Central memory CD8-positive, alpha-beta T cell (primary cell): ENCODE measurements at places on chromosomes 3 and 15.

DNA sequence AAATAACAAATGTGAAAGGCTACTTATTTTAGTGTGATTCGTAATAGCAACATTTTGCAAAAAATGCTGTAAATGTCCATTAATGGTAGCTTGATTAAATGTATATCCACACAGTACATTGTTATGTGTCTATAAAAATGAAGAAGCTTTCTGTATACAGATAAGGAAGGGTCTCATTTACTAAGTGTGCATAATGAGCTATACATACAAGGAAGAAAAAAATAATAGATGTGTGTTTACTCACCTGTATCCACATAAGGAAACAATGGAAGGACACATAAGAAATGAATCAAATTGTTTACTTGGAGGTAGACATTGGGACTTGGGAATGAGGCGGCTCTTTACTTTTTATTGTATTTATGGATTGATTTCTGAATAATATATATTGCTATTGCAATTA lies 34.9 kb downstream of the MED12L start:
- DNase-seq, result no peak
- H3K27ac ChIP-seq, result no peak overlapping the region
- no peaks in the 10 kb centered on the region for H3K4me1 ChIP-seq
- no peak overlapping the region for H3K4me3 ChIP-seq
- H3K36me3 ChIP-seq, result no peaks in the 10 kb centered on the region
- peaks cover 33% of the 10 kb centered on the region for H3K27me3 ChIP-seq

DNA sequence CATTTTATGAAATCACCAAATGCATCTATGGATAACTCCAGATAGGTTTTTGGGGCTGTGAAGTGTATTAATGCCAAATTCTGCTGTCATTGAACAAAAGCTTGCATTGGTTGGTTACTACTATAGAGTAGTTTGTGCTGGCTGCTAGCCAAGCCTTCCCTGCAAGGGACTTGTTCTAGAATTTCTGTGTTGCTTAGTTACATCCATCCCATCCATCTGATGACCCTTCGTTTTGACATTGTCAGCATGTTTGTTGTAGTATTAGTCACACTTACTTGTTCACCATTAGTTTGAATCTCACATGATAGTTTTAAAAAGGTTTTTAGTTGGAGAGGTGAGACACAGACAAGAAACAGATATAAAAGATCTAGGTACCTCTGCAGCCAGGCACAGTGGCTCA lies 7.0 kb upstream of the NIPA2 start:
- no peak for DNase-seq
- H3K4me3 ChIP-seq, result no peak overlapping the region
- H3K27ac ChIP-seq, result no peak overlapping the region
- H3K36me3 ChIP-seq, result peaks cover 7% of the 10 kb centered on the region

- H3K27ac ChIP-seq, result no peak overlapping the region
- H3K4me1 ChIP-seq, result no peaks in the 10 kb centered on the region
- H3K36me3 ChIP-seq, result no peaks in the 10 kb centered on the region
- no peak for DNase-seq
- H3K4me3 ChIP-seq, result no peak overlapping the region
Observed at GRCh38 chr3:42357335-42357734, 53.1 kb downstream of the LYZL4 start.

GRCh38 chr3:170953229-170953628 lies 44.8 kb upstream of the EIF5A2 start:
- DNase-seq, result no peak
- no peaks in the 10 kb centered on the region for H3K36me3 ChIP-seq
- H3K27me3 ChIP-seq, result peaks cover 46% of the 10 kb centered on the region
- H3K4me1 ChIP-seq, result no peaks in the 10 kb centered on the region
- H3K4me3 ChIP-seq, result no peak overlapping the region

GRCh38 chr3:109098079-109098644 lies 19.8 kb downstream of the MORC1 start:
- no peaks in the 10 kb centered on the region for H3K4me1 ChIP-seq
- H3K4me3 ChIP-seq, result no peak overlapping the region
- DNase-seq, result no peak
- no peaks in the 10 kb centered on the region for H3K36me3 ChIP-seq
- H3K27me3 ChIP-seq, result no peaks in the 10 kb centered on the region

DNA sequence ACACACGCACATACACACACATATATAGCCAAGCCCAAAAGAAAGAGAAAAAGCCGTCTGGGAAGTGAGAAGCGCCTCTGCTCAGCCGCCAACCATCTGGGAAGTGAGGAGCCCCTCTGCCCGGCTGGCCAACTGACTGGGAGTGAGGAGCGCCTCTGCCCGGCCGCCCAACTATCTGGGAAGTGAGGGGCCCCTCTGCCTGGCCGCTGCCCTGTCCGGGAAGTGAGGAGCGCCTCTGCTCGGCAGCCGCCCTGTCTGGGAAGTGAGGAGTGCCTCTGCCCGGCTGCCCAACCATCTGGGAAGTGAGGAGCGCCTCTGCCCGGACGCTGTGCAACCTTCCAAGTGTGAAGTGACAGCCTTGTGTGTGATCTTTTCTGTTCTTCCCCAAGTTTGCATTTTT lies 49.2 kb downstream of the FHIT start:
- DNase-seq, result no peak
- no peak overlapping the region for H3K27ac ChIP-seq
- H3K4me1 ChIP-seq, result no peaks in the 10 kb centered on the region
- H3K27me3 ChIP-seq, result no peaks in the 10 kb centered on the region
- no peak overlapping the region for H3K4me3 ChIP-seq

DNA sequence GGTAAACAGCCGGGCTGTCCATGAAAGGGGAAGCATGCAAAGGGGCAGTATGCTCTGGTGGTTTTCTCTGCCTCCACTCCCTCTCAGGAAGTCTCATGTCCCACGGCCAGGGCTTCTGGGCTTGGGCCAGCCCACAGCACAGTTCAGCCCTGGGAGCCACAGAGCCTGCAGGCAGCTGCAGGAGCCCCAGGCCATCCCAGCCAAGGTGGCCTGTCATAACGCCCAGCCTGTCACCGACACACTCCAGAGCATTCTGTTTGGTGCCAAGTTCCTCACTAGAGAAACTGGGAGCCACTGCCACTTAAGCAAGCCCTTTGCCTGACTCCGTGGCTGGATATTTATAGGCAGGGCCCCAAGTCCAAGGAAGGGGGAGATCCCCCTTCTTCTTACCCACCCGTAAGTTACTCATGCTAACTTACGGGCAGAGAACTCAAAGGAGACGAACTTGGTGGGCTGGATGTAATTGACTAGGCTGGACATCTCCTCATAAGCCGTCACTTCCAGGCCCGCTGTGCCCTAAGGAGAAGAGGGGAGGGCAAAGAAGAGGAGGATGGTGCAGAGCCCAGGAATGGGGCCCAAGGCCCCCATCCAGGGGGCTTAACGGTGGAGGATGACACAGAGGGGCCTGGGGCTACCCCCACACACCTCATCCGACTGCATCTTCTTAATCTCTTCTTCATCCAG lies 11.7 kb downstream of the PLCB2 start:
- no peak overlapping the region for H3K27ac ChIP-seq
- H3K4me3 ChIP-seq, result no peak overlapping the region

DNA sequence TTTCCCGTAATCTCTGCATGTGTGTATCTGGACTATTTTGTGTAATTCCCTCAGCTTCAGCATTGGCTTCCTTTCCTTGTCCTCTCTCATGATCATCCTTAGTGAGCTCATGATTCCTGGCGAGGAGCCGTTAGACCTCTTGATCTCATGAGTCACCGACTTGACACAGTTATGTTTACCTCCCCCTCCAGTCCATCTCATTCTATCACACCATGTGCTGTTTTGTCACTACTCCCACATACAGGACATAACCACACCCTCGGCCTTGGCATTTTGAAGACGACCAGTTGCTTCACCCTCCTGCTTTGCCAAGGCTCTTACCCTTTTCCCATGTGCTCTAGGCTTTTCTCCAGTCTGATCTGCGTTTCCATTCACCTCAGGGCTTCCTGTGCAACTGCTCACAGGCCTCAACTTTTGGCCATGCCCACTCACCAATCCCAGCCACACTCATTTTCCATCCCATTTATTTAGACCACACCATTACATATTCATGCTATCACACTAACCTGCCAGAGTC lies 41.5 kb downstream of the CP start:
- H3K27me3 ChIP-seq, result no peaks in the 10 kb centered on the region
- H3K4me1 ChIP-seq, result peaks cover 3% of the 10 kb centered on the region
- H3K4me3 ChIP-seq, result no peak overlapping the region
- no peak for DNase-seq

DNA sequence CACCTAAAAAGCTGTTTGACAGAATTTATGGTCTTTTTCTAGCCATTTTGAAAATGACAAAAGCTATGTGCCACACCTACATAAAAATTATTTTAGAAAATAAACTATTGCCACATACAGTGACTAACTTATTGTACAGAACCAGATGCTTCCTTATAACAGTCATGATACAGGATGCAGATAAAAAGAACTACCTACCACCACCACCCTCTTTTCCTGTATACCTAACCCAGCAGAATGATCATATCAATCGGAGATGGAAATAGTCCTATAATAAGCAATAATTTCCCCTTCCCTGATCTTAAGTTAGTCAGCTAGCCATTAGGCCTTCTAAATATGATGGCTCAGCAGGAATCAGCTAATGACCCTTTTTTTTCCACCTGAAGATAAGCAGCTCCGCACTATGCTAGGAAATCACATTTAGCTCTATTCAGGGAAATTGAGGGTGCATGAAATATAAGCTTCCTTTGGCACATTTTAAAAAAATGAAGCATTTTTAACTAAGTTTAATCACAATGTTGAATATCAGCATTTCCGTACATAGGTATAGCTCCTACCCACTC lies 155.5 kb upstream of the SETMAR start:
- H3K4me1 ChIP-seq, result no peaks in the 10 kb centered on the region
- no peak overlapping the region for H3K27ac ChIP-seq

- no peaks in the 10 kb centered on the region for H3K27me3 ChIP-seq
- peaks cover 11% of the 10 kb centered on the region for H3K36me3 ChIP-seq
- H3K27ac ChIP-seq, result no peak overlapping the region
- DNase-seq, result no peak
- no peak overlapping the region for H3K4me3 ChIP-seq
- peaks cover 64% of the 10 kb centered on the region for H3K4me1 ChIP-seq
Observed at GRCh38 chr3:44970926-44971490, 5.0 kb downstream of the ZDHHC3 start.

DNA sequence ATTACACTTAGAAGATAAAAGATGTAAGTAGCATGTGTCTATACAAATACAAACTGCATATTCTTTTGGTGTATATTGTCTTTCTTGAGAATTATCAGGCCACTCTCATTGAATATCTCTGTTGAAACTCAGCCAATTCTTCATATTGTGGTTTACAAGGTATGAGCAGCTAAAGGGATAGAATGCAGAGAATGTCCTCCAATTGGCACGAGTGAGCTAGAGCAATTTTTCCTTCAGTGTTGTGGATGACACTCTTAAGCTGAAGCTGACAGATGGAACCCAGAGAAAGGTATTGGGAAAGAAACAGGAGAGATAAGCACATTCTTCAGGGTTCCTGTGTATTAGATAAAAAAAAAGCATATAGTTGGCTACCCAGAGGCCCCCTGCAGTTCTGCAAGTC lies 453.1 kb downstream of the EPHA3 start:
- H3K27me3 ChIP-seq, result no peaks in the 10 kb centered on the region
- no peaks in the 10 kb centered on the region for H3K36me3 ChIP-seq
- H3K4me1 ChIP-seq, result no peaks in the 10 kb centered on the region
- H3K27ac ChIP-seq, result no peak overlapping the region
- DNase-seq, result no peak
